GM12864 (cell line): ENCODE measurements at places on chromosomes 1 and 21.

DNA sequence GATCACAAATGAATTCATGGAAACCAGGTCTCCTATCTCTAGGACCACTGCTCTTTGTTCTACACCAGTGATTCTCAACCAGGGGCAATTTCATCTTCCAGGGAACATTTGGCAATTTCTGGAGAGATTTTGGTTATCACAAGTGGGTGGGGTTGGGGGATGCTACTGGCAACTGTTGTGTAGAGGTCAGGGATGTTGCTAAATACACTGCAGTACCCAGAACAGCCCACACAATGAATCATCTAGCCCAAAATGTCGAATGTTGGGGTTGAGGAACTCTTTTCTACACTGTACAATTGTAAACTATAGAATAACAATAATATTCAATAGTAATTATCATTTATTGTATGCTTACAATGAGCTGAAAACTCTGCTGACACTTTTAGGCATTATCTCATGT is 55.7 kb upstream of the UBE2U start:
- no peak for DNase-seq

GRCh38 chr1:46675549-46676314 is 4.1 kb downstream of the TEX38 start:
- no peak for DNase-seq

- no peak for DNase-seq
These were observed 42.1 kb downstream of the PARP1 start for GRCh38 chr1:226365831-226366231.

DNA sequence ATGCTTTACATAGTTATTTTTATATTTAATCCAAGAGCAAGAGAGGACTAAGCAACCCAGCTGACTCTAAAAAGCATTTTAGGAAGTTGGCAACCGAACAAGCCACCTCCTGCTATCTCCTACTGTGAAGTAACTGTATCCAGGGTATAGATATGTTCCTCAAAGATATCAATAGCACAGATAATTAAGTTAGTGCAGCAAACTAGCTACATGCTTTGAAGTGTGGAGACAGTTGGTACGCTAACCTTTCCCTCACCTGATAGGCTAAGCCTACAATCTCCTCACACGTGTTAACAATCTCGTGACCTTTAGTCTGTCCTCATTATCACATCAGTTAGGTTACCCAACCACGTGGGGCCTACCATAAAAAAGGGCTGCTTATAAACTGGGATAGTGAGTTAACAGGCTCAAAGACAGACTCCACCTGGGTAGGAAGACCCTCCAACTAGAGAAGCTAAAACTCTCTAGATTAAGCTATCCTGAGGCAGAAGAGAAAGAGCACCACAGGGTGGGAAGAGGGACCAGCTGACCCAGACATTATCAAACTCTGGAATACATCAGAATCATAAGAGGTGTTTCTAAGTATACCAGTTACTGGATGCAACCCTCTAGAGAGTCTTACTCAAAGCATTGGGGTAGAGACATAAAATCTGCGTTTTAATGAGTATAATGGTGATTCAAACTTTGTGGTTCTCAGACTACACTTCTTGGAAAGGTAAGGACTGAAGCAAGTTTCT is 340.1 kb upstream of the ESRRG start:
- DNase-seq = no peak

DNA sequence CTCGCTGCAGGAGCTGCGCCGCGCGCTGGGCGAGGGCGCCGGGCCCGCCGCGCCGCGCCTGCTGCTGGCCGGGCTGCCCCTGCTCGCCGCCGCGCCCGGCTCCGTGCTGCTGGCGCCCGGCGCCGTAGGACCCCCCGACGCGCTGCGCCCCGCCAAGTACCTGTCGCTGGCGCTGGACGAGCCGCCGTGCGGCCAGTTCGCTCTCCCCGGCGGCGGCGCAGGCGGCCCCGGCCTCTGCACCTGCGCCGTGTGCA is 730 bp downstream of the OLIG1 start:
- DNase-seq = no peak

DNA sequence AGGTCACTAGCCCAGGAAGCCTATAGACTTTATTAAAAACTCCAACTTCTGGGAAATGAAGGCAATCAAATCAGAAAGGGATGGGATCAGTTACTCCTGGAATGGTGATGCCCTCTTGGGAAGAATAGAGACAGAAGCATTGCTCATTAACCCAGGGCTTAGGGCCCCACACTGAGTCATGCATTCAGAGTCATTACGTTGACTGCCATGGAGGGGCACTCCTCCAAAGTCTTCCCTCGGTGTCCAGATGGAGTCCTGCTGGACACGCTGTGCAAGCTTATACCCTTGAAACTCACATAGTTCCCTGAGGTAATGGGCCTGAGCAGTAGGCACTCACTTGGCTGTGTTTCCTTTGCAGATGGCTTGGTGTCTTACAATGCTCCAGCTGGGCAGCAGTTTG is 35.2 kb upstream of the HSD17B7 start:
- DNase-seq = no peak

DNA sequence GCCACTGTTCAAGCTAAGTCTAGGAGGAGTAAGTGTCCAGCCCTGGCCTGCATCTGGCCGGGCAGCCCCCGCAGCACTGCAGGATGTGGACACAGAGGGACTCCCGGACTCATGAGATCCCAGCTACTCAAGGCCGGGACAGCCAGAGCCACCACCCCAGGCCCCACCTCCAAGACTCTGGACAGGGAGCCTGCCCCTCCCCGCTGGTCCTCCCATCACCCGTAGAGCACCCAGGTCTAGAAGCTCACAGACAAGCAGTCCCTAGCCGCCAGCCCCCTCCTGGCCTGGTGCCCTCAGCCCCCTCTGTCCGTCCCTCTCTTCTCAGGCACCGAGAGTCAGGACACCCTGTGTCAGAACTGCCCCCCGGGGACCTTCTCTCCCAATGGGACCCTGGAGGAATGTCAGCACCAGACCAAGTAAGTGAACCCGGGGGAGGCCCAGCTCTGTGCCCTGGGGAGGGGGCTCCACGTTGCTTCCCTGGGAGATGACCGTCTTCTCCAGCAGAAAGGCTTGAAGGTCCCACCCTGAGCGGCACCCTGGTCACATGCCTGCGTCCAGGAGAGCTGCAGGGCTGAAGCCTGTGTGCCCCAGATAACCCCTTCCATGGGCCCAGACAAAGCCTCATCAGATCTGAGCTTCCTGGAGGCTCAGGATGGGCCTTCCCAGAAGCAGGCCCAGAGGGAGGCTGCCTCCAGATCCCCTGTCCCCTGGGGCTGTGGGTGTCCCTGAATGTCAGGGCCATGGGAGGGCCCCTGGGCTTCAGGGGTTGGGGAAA is 4.3 kb downstream of the TNFRSF14 start:
- DNase-seq = no peak

DNA sequence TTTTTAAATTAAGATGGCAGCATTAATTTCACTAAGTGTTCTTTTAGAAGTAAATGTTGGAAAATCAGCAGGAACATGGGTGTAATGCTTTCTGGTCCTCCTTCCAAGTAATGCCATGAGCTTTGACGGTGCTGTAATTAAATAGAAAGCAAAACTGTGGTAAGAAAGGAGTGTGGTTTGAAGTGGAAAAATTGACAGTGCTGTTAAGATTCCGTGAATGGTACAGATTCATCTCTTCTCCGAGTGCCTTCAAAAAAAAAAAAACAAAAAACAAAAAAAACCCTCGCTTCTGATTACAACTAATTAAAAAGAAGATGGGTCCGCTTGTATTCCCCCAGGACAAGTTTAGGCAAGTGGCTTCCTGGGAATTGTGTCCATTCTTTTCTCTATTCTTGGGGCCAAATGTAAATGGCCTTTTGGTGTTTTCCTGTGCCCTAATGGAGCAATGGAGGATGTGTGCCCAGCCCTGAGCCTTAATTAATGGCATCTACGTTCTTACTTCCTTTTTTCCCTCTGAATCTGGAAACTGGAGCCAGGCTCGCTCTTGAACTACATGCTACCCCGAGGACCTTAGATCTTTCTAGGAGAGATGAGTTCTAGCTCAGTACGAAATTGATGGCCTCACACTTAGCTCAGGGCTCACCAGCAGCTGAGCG is 5.1 kb downstream of the LMO4 start:
- no peak for DNase-seq

GRCh38 chr1:183642166-183642565 is 6.6 kb upstream of the ARPC5 start:
- no peak for DNase-seq

GRCh38 chr1:7393136-7393535 is 378.0 kb upstream of the VAMP3 start:
- no peak for DNase-seq

DNA sequence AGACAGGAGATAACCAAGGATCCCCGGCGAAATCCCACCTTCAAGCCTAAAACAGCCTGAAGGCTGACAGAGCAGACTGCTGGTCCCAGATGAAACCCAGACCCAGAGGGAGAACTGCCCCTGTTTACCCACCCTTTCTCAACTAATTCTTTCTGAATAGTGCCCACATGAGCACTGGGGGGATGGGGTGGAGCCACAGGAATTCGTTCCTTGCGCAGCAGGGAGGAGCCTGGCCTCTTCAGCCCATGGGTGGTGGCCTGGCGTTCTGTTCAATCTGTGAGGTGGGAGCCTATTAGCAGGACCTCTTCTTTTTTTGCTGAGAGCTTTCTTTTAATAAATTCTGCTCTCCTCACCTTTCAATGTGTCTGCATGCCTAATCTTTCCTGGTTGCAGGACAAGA is 6.6 kb upstream of the AK5 start:
- DNase-seq = no peak

GRCh38 chr1:14761291-14762153 is 163.0 kb downstream of the KAZN start:
- no peak for DNase-seq

- peak; percentile 3 for DNase-seq
These were observed 69.8 kb downstream of the TBX15 start for GRCh38 chr1:118918230-118918939.

DNA sequence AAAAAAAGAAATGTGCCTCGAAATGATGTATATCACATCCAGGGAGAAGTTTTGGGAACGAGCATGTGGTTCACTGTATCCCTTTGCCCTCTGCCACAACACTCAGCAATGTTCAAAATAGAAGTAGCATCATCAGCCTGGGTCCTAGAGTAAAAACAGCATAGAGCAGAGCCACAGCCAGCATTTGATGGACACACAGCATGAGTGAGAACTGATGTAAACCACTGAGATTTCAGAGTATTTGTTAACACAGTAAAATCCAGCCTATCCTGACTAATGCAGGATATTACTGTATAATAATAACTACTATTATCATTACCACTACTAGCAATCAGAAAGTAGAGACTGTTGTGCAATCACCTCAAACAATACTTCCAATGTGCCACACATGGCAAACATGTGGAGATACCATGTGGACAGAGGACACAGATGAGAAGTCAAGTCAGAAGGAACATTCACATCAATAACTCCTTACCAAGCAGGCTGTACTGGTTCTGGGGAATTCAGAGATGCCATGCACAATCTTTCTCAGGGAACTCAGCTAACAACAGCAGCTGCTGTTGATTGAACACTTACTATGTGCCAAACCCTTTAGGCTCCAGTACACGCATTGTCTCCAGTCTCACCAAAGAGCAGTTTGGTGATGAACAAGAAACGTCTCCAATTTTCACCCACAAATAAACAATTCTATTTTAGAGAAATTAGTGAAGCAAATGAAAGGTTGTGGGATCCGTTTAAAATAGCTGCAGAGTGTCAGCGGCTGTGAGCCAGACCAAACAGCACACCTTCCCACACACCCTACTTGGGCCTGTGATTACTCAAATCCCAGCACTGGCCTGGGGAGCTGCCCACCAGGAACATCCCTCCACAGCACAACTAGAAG is 16.6 kb upstream of the GFI1 start:
- DNase-seq = no peak

- no peak for DNase-seq
These were observed 28.6 kb upstream of the C1orf185 start for GRCh38 chr1:51073456-51073855.

DNA sequence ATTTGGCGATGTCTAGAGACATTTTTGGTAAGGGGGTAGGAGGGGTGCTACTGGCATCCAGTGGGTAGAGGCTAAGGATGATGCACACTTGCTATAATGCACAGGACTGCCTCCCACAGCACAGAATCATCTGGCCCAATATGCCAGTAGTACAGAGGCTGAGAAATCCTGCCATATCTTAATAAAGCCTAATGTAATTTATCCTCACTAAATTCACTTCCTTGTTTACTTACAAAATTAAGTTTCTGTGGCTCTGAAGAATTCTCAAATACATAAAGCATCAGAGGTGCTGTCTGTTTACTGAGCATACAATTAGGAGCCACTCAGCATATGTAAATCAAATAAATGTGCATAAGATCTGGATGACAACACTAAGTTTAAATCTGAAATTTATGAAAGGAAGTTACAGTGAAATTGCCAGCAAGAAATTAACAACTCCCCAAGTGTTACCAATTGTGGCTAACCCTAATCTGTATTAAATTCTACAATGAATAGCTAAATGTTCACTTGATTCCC is 26.5 kb downstream of the NGF start:
- DNase-seq = no peak

- peak; percentile 70 for DNase-seq
These were observed 1.0 kb downstream of the ARID4B start for GRCh38 chr1:235326719-235327558.

DNA sequence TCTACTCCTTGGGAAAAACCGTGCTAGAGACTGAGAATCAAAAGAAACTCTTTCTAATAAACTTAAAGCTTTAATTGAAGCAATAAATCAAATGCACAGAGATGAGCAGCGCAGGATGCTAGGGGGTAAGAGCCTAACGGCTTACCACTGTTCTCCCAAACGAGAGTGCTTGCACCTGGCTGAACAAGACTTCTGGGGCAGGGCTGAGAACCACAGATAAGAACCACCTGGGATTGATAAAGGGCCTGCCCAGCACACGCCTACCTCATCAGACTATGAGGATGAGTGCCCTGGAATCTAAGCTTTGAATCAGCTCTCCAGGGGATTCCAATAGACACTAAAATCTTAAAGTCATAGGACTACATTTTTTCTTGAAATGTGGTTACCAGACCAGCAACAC is 43.3 kb downstream of the KRTAP19-8 start:
- DNase-seq = no peak

- DNase-seq = no peak
These were observed 7.6 kb downstream of the PAX7 start for GRCh38 chr1:18637962-18638834.

DNA sequence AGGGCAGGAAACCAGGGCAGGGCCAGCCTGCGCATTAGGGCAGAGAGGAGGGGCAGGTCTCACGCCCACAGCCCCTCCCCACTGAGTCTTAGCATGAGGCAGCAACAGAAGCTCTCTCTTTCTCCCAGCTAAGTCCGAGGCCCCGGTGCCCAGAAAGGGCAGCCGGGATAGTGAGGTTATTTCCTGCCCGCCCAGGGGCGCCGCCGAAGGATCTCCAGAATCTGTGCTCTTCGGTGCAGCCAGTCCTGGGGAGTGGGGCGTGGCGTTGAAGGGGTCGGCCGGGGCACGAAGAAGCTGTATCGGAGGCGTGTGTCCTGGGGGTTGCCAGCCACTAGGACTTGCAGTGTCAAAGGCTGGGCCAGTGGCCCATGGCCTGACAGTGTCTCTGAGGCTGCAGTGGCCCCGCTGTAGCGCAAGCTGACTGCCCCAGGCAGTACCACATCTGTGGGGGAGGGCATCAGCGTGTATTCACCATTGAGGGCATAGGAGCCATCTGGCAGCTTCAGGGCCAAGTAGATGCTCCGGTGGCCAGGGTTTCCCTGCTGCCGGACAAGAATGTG is 7.8 kb downstream of the ADAMTS4 start:
- DNase-seq = no peak

GRCh38 chr1:214438530-214438929 is 112.9 kb downstream of the PTPN14 start:
- no peak for DNase-seq
